NCI-H1694 treated with DMSO at 0.1 percent for 48 hours (cell line): ENCODE measurements at places on chromosomes 1 and 21.

DNA sequence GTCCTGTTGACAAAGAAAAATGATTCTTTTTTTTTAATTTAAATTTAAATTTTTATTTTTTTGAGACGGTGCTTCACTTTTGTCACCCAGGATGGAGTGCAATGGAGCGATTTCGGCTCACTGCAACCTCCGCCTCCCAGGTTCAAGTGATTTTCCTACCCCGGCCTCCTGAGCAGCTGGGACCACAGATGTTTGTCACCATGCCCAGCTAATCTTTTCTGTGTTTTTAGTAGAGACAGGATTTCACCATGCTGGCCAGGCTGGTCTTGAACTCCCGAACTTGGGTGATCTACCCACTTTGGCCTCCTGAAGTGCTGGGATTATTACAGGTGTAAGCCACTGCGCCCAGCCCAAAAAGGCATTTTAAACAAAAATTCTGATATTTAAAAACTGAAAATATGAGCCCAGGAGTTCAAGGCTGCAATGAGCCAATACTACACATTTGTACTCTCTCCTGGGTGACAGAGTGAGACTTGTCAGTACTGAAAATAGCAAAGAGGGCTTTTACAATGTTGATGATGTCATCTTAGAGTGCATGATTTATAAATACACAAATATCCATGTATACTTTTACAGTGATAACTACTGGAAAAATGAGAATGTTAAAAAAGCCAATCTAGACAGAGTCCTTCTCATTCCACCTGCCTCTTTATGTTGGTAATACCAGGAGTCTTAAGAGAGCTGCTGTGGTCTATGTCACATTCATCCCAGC is 56.0 kb upstream of the STUM start:
- no peak for DNase-seq

GRCh38 chr21:36105327-36105842 is 29.5 kb upstream of the CBR3 start:
- DNase-seq = no peak

- no peak for DNase-seq
Observed at GRCh38 chr1:206507284-206508129, at the start of gene RASSF5. RASSF5 (plus strand) TSS chr1:206507531; CDS start chr1:206507603, 72 bp downstream.

GRCh38 chr21:35099310-35099709 is 50.2 kb upstream of the RUNX1 start:
- DNase-seq = no peak

- no peak for DNase-seq
Observed at GRCh38 chr1:184472136-184472535, 85.3 kb downstream of the C1orf21 start.

DNA sequence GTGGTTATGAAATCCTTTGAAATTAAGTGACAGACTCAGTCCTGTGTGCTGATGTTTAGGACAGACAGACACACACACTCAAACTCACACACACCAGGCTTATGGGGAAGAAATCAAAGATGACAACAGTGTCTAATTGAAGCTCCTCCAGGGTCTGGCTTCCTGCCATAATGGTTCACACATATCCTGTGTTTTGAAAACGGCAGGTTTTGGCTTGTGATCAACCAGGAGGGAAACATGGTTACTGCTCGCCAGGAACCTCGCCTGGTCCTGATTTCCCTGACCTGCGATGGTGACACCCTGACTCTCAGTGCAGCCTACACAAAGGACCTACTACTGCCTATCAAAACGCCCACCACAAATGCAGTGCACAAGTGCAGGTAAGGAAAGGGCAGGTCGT is 4.6 kb downstream of the MTARC1 start:
- DNase-seq = peak; percentile 10

DNA sequence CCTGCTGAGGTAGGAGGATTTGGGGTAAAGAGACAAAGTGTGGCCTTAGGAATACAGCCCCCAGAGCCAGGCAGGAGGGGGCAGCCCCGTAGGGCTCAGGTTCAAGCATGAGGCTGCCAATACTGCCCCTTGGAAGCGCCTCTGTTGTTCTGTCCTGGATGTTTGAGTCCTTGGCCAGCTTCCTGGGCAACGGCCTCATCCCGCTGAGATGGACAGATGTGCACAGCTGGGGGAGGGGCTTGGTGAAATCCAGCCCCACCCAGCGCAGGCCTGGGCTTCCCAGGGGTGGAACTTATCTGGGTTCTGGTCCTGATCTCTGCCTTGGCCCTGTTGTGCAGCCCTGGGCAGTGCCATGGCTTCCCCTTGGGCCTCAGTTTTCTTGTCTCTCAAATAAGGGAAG is 34.8 kb upstream of the MAN1C1 start:
- no peak for DNase-seq

- no peak for DNase-seq
Observed at GRCh38 chr1:205630241-205630640, 1.6 kb downstream of the ELK4 start.

DNA sequence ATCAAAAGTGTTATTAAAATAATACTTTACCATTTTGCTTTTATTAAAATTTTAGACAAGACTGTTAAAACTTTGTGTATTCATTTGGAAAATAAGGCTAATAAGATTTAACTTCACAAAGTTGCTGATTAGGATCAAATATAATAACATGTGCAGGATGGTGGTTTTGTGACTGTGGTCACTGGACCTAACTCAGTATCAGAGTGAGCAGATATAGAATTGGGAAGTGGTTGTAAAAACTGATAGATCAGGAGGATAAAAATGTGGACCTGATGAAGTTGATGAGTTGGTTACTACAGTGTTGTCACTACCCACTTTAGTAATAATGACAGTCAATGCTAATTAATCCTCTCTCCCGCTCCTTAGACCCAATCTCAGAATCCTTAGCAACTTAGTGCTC is 186.4 kb downstream of the AKT3 start:
- no peak for DNase-seq

DNA sequence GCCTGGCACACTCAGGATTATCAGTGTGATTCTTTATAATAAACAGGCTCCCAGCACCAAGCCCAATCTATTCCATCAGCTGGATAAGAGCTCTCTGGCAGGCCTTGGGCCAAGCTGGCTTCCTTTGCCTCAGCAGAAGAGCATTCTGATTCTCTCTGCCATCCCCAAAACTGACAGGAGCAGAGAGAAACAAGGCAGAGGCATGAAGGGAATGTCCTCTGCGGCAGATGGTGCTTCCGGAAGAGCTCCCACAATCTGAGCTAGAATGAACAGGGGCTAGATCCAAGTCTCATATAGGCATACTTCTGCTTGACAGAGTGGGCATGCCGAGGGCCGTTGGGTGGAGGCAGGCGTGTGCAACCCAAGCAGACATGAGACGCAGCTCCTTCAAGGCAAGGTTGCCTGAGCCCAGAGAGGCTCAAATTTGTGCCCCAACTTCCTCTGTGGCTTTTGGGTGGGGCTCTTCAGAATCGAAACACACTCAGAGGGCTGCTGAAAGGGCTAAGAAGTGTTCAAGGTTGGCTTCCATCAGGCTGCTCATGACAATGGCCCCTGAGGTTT is 4.0 kb downstream of the CAPN2 start:
- DNase-seq = peak; percentile 64

- DNase-seq = peak; percentile 27
Observed at GRCh38 chr1:196660852-196661251, 9.0 kb downstream of the CFH start.

DNA sequence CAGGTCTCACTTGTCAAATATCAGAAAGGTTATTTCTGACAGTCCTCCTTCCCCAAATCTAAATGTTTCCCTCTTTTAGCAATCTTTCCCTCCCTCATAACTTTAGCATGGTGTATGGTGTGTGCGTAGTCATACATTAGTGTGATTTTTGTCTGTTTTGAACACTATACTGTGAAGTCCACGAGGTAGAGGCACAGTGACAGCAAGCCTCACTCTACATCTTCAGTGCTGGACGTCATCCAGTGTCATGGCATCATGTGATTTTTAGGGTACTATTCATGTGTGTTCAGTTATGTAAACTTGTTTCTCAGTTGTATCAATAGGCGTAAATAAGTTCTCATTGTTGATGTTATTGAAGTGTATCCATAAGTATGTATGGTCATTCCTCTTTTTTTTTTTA is 39.1 kb downstream of the DYRK1A start:
- DNase-seq = no peak

DNA sequence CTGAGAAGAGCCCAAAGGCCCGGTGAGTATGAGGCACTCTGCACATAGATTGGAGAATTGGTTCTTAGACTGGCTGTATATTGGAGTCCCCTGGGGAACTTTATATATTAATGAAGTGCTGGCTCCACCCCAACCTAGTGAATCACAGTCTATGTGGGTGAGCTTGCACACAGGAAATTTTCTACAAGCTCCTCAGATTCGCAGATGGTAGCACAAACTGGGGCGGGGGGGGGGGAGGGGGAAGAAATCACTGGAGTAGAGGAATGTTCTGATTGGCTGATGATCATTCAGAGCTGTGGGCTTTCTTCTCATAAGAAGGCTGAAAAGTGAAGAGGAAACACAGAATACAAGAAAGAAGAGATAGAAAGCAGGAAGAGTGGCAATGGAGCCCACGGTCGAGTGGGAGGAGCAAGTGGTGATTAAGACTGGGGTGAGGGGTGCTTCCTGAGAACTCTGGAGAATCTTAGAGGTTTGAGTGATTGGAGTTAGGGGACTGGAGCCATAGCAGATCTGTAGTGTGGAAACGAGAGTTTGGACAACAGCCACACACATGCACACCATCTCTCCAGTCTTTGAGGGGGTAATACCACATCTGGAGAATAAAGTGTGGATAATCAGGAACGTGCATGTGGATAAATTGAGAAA is 465.9 kb upstream of the DAB1 start:
- DNase-seq = no peak

- DNase-seq = no peak
Observed at GRCh38 chr21:38916214-38916964, 110.7 kb downstream of the ETS2 start.

DNA sequence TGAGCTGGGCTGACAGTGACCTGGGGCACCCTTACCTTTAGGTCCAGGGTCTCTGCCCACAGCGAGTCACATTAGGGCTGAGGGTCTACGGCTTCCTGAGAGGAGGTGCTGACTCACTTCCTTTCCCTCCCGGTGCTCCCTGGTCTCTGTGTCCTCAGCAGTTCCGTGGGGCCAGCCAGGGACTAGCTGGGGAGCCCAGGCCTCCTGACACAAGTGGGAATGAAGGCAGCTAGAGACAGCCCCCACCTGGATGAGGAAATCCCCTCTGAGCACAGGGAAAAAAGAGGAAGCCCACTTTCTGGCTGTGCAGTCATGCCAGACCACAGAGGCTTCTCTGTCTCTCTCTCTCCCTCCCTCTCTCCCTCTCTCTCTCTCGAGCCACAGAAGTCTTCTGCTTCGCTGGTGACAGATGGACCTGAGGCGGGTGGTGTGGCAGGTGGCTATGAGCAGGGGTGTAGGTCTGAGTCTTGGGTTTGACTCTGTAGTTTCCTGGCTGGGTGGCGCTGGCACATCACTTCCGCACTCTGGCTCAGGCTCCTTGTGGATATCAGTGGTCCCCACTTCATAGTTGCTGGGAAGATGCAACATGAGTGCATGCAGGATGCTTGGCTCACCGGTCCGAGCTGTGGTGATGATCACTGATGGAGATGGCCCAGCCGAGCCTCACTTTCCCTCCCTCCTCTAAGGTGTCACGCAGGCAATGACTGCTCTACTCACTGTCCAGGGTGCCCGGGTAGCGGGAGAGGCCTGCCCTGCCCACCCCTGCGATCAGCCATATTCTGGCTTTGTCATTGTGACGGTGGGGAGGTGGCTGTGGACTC is 3.5 kb downstream of the SLC66A1 start:
- peak; percentile 29 for DNase-seq

DNA sequence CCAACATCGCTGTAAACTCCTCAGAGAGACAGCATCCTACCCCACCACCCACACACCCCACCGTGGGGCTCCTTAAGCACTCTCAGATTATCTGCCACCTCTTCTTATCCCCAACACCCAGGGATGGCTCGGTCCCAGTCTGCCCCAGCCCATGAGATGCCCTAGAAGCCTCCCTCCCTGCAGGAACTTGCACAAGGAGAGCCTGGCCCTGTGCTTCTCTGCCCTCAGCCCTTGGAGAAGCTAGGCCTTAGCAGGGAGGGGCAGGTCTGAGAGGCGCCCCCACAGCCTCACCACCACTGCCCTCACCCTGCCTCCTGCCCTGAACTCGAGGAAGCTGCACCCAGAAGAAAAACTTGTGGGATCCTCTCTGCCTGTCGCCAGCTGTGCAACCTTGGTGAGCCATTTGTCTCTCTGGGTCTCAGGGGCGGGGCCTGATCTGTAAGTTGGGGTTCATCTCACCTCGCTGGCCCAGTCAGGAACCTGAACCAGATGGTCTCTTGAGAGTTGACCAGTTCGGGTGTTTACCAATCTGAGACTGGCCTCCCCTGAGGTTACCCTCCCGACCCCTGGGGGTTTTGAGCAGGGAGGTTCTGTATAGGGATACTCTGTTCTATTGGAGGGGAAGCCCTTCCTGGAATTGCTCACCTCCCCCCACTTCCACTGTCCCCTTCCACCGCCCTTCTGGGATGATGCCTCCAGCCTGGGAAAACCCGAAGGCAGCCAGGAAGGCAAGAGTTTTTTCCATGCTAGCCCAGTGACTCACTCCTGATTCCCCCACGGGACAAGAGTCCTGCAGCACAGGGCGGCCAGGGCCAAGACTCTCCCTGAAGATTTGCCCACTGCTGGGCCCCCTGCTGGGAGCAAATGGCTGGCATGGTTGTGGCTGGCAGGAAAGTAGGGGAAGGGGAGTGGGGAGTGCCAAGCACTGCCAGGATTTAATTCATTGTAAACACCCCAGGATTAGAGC is at the start of gene S100A3:
Gene S100A3, minus strand, starts transcription at position 537 of the 967 bp plus-strand sequence. CDS start 773 bp downstream, outside the sequence.
- no peak for DNase-seq

DNA sequence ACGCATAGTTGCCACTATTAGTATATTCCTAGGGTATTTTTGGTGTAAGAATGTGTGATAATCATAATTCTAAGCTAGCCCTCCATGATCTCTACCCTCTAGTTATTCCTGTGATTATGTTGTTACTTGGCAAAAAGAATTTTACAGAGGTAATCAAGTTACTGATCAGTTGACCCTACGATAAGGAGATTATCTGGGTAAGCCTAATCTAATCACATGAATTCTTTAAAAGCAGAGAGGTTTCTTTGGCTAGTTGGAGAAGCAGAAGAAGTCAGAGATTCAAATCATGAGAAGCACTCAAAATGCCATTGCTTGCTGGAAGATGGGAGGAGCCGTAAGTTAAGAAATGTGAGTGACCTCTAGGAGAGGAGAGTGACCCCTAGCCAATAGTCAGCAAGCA is 72.7 kb downstream of the RPE65 start:
- no peak for DNase-seq

DNA sequence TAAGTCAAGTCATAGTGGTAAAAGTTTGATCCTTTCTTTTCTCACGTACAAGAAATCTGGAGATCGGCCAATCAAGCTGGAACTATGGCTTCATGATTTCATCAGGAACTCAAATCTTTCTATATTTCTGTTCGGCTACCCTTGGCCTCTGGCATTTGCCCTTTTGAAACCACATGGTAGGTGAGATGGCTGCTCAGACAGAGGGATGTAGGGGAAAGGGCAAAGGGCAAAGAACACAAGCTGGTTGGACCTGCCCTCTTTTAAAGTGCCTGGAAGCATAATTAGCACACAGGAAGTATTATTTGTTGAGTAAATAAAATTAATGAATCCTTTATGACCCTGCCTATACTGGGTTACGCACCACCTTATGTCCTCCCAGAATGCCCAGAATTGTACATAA is 11.5 kb upstream of the RGS1 start:
- DNase-seq = no peak

GRCh38 chr21:31141389-31142000 is 103.2 kb upstream of the KRTAP19-8 start:
- DNase-seq = no peak

- DNase-seq = no peak
Observed at GRCh38 chr1:66258404-66259105, 275.4 kb upstream of the SGIP1 start.
